ENCODE measurements at places on chromosomes 7 and 10. TPM values are rescaled to one million over a fixed set of nuclear protein-coding genes. Genes with fewer than 3 reads are reported as not detected.

Gene SERPINE1
- total RNA-seq, result 1,637 TPM

Gene TMEM229A
- not detected for total RNA-seq

Gene LIPM
- not detected for total RNA-seq

Gene ICA1
- total RNA-seq, result 0.66 TPM

Gene CNTNAP2
- 0.02 TPM for total RNA-seq

Gene PNLIPRP3
- 0.04 TPM for total RNA-seq

Measured in A549 treated with dexamethasone at 1 μM for 4 hours (cell line).